ENCODE measurements at places on chromosomes 1 and 21.

- no peak for DNase-seq
Measured at GRCh38 chr1:243287652-243288051, 31.8 kb downstream of the SDCCAG8 start.

DNA sequence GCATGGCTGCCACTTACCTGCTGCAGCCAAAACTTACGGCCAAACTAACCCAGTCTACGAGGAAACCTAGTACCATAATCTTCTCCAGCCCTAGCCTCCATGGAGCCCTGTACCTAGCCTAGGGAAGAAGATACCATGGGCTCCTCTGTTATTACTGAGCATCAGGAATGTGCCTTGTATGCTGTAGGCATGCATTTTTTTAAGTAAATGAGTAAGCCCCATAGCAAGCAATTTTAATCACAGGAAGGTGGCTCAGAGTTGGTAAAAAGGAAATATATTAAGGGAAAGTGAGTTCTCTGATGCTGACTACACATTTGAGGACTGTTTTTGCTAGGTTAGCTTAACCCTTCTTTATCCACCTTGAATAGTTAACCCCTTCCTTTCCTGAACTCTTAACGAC lies 21.2 kb downstream of the NFASC start:
- no peak for DNase-seq

GRCh38 chr1:21066356-21067012 lies 110.2 kb downstream of the EIF4G3 start:
- no peak for DNase-seq

DNA sequence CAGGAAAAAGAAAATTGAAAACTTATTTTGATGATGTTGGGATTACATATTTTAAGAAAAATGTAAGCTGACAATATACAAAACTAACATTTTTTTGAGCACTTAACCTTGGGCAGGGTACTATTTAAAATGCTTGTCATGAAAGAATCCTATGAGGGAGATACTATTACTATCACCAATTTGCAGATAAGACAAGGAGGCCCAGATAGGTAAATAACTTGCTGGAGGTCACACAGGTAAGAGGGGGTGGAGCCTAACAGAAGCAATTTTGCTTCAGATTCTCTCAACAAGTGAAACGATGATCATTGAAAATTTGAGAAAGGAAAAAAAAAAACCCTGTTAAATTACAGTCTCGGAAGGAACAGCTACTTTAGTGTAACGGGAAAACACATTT lies 1.2 kb downstream of the GART start:
- no peak for DNase-seq

GRCh38 chr1:96338622-96339021 lies 383.0 kb upstream of the PTBP2 start:
- no peak for DNase-seq

- DNase-seq: peak; percentile 25
Measured at GRCh38 chr1:53704804-53705445, 34.0 kb downstream of the GLIS1 start.

GRCh38 chr21:45515241-45516061 lies 26.8 kb downstream of the SLC19A1 start:
- no peak for DNase-seq

DNA sequence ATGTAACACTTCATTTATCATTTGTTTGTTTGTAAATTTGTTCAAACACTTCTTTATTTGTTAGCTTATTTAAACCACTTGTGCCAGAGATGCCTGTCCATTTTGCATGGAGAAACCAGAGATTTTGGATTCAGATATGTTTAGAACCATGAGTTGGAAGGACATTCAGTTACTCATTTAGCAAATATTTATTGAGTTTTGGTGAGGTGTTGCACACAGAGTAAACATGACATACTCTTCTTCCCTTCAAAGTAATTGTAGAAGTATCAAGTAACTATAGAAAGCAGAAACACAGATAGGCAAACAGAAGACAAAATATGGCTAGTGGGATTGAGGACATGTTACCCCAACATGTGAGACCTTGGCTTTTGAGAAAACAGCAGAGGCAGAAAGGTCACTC lies 136.8 kb upstream of the USP25 start:
- DNase-seq: no peak

GRCh38 chr1:35220976-35221375 lies 28.0 kb upstream of the SFPQ start:
- DNase-seq: no peak

DNA sequence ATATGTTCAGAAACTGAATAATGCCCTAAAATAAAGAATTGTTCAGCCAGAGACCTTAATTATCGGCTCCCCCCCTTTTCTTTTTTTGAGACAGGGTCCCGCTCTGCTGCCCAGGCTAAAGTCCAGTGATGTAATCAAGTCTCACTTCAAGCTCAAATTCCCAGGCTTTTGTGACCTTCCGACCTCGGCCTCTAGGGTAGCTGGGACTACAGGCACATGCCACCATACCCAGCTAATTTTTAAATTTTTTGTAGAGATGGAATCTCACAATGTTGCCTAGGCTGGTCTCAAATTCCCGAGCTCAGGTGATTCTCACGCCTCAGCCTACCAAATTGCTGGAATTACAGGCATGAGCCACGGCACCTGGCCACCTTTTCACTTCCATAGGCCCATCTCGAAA lies 26.5 kb downstream of the TMCO1 start:
- no peak for DNase-seq

DNA sequence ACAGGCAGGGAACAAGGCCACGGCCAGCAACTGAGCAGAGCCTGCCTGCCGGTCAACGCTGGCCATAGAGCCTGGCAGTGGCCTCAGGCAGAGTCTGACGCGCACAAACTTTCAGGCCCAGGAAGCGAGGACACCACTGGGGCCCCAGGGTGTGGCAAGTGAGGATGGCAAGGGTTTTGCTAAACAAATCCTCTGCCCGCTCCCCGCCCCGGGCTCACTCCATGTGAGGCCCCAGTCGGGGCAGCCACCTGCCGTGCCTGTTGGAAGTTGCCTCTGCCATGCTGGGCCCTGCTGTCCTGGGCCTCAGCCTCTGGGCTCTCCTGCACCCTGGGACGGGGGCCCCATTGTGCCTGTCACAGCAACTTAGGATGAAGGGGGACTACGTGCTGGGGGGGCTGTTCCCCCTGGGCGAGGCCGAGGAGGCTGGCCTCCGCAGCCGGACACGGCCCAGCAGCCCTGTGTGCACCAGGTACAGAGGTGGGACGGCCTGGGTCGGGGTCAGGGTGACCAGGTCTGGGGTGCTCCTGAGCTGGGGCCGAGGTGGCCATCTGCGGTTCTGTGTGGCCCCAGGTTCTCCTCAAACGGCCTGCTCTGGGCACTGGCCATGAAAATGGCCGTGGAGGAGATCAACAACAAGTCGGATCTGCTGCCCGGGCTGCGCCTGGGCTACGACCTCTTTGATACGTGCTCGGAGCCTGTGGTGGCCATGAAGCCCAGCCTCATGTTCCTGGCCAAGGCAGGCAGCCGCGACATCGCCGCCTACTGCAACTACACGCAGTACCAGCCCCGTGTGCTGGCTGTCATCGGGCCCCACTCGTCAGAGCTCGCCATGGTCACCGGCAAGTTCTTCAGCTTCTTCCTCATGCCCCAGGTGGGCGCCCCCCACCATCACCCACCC lies at the start of gene TAS1R3:
Gene TAS1R3 (plus strand): TSS at position 213 of the 898 bp plus-strand sequence. CDS start 66 bp downstream, at position 279.
- DNase-seq: peak; percentile 11

- DNase-seq: peak; percentile 17
Measured at GRCh38 chr1:9004700-9005394, 21.4 kb downstream of the SLC2A7 start.

GRCh38 chr21:34302521-34302920 lies 61.3 kb upstream of the KCNE2 start:
- DNase-seq: no peak

DNA sequence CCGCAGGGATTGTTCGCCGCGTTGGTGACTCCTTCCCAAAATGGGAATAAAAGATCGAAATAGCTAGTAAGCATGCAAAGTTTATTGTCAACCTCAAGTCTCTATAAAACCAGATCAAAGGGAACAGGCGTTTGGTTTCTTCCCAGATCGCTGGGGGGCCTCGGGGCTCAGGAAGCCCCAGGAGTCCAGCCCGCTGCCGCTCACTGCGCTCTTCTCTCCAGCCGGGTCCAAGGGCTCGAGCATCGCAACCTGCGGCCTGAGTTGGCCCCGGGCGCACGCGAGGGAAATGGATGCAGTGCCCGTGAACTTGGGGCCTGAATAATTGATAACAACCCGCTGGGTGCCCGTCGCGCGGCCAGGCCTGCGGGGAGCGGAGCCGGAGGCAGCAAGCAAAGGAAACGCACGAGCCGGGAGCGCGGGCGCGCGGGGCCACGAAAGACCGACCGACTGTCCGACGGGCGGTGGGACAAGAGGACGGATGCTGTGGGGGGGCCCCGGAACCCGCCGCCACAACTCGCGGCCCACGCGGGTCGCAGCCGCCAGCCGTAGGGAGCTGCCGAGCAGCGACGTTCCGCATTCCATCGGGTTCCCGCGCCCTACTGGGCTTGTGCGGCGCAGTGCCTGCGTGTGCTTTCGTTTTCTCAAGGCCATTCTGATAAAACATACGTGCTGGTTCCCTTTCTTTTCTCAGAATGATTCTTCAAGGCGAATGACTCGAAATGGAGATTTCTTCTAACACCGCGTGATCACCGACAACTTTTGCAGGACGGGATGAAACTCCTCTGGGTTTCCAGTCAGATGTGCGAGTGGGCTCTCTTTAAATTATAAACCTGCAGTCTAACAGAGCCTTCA lies 14.0 kb upstream of the ALX3 start:
- no peak for DNase-seq

GRCh38 chr1:182662121-182662890 lies 22.1 kb downstream of the RGS8 start:
- DNase-seq: no peak

DNA sequence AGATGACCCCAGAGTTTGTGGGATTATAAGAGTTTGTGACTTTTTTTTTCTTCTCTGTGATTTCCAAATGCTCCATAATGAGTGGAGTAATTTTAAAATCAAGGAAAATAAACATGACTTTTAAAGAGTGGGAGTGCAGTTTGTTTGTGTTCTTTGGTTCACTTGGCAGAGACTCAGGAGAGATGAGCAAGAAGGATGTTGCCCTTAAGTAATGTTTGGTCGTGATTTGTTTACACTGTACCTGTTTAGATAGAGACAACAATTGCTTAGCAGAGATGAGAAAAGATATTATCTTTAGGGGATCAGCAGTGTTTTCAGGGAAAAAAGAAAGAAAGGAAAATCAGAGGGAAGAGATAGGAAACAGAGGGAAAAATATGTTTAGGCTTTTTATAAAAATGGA lies 170.8 kb downstream of the ADSS2 start:
- DNase-seq: no peak

DNA sequence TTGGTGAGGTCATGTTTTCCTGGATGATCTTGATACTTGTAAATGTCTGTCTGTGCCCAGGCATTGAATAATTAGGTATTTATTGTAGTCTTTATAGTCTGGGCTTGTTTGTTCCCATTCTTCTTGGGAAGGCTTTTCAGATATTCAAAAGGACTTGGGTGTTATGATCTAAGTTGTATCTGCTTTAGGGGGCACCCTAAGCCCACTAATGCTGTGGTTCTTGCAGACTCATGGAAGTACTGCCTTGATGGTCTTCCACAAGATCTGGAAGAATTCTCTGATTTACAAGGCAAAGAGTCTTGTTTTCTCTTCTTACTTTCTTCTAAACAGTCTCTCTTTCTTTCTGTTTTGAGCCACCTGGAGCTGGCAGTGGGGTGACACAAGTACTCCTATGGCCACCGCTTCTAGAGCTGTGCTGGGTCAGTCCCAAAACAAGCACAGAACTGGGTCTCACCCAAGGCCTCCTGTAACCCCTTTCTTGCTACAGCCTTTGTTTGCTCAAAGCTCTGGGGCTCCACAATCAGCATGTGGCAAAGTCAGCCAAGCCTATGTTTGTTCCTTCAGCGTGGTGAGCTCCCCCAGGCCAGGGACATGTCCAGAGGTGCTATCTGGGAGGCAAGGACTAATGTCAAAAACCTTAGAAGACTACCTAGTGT lies 12.6 kb downstream of the VN1R5 start:
- DNase-seq: no peak

DNA sequence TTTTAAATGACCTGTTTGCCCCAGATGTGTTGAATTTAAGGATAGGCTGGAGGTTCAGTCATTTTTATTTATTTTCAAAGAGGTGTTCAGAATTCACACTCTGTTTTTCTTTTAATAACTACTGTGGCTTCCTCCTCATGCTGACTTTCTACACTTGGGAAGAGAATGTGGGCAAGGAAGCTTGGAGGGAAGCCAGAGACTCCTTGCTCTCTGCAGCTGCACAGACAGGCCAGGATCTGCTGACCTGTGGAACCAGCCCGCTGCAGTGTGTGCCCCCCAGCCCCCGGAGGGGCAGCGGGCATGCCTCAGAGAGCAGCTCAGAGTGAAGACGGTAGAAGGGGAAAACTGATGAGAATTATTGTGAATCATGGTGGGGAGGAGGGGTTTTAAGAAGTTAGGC lies 16.9 kb downstream of the MGST3 start:
- no peak for DNase-seq

GRCh38 chr1:119623193-119623515 lies 24.9 kb downstream of the ZNF697 start:
- no peak for DNase-seq

GRCh38 chr21:42388740-42389448 lies 7.0 kb downstream of the TMPRSS3 start:
- DNase-seq: no peak

GRCh38 chr1:153796786-153797659 lies 21.8 kb downstream of the SLC27A3 start:
- DNase-seq: peak; percentile 93

- DNase-seq: no peak
Measured at GRCh38 chr1:225544924-225545323, 108.0 kb downstream of the ENAH start.

DNA sequence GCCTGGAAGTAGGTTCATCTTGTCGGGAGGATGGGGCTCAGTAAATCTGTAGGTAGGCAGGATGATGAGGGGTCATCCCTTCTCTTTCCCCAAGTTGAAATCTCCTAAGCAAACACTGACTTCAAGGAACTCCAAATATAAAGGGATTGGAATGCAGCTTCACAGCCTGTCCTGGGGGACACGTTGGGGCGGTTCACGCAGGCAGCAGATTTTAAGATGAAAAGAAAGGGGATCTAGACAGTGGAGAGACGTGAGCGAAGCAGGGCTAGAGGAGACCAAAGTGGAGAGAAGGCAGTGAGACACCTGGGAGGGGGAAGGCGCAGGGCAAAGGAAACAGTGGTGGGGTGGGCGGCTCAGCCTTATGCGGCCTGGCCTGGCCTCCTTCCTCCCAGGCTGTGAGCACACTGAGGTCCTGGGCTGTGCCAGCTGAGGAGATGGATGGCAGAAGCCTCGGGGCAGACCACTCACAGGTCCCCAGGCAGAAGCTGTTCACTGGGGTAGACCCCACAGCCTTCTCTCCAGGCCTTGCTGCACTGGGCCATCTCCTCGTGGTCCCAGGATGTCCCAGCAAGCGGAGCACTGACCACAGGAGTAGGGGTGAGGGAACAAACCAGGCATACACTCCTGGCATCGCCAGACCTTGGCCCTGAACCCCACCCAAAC lies 51.7 kb downstream of the TOR1AIP2 start:
- DNase-seq: no peak
